ENCODE measurements at places on chromosomes 6 and 20.

DNA sequence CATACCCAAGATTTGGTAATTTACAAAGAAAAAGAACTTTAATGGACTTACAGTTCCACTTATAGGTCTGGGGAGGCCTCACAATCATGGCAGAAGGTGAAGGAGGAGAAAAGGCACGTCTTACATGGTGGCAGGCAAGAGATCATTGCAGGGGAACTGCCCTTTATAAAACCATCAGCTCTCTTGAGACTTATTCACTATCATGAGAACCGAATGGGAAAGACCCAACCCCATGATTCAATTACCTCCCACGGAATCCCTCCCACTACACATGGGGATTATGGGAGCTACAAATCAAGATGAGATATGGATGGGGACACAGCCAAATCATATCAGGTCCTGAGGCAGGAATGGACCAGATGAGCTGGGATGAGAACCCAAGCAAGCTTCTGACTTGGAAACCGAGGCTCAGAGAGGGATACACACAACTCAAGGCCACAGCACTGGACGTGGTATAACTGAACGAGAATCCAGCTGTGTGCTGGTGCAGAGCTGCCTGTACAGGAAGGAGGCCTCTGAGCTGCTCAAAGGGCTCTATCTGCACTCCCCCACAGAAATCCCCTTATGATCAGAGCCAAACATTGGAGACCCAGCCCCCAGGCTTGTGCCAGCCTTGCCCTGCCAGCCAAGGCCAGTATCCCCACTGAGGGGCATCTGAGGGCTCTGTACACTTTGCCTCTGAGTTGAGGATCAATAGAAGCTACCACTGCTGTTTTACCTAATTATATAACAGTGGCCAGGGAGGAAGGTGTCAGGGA is 137.8 kb downstream of the CEBPB start:
- no peak for DNase-seq

DNA sequence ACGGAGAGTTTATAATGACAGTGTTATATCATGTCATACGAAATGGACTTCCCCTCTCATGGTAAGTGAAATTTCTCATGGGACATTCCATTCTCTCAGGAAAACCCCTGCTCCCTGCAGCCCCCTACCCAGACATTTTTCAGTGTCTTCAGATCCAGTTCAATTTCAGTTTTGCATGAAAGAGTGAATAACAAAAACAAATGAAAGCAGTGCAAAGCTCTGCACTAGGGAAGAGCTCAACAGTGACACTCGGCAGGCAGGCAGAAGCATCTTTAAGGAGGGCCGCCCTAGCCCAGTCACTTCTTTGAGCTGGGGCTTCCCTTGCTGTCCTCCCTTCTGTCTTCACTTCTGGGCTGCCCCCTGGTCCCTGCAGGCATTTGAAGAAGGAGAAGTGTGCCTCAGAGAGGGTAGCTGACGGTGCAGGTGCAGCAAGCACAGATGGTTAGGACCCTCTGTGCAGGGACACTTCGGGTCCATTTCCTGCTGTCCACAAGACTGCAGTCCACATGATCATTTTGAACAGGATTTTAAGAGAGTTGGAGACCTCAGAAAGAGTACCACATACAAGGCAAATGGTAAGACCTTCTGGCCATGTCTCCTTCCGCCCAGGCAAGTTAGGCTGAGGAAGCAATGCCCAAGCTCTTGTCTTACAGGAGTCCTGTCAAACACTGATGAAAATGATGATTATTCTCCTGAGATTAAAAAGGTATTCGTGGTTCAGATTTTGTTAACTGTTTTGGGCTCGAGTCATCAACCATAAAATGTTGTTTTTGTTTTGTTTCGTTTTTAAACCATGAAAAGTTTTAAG is 5.4 kb upstream of the DUSP22 start:
- no peak for DNase-seq

GRCh38 chr6:100136590-100136989 is 142.6 kb upstream of the MCHR2 start:
- no peak for DNase-seq

DNA sequence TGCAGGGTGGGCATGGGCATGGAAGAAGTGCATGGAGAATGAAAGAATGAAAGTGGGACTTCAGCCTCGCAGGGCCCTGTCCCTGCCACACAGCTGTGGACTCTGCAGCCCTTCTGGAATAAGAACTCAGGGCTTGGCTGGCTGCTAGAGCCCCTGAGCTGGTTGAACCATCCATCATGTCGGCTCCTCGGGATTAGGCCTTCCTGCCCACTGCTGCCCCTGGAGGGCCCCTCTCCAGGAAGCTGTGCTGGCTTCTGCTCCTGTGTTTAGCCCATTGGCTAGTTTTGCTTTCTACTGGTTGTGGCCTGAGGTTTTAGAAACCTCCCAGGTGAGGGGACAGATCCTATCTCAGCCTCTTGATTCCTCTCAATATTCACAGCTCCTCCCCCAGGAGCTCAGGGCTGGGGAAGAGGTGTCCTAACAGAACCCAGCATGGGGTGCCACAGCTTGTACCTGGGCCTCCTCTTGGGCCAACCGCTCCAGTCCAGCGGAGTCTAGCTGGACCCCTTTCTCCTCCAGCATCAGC is 7.9 kb downstream of the AARS2 start:
- DNase-seq = no peak

- no peak for DNase-seq
Measured at GRCh38 chr20:24465730-24466129, 3.7 kb upstream of the SYNDIG1 start.

GRCh38 chr6:3396503-3397180 is 60.2 kb downstream of the SLC22A23 start:
- DNase-seq = no peak

DNA sequence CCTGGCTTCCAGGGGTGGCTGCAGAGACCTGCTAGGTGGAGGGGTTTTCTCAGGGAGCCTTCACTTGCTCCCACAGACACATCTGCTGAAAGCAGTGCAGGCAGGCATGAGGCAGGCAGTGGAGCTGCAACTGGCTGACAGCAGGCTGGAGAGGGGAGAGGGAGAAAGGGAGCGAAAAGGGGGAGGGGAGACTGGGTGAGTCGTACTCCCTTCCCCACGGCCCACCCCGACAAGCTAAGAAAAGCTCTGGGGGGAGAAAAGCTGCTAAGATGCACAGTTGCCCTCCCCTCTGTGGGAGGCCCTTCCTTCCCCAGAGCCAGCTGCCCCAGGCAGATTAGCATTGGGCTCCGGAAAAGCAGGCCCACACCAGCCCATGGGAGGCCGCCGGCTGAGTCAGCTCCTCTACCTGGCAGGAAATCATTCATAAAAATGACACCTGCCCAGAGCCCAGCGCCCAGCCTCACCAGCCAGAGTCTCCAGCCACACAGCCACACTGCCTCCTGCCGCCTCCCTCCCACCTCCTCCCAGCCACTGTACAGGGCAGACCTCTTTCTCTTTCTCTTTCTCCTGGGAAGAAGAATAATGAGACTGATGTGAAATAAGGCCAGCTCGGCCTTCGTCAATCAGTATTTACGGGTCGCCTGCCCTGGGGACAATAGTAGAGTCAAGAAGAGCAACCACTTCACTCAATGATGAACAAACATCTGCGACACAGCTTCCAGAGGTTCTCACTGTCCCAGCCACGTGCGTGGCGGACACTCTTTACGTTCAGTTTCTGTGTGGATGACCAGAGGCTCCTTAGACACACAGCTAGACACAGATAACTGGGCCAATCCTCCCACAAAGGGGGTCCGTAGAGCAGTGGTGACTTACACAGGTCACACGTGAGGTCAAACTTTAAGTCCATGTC is 7.7 kb upstream of the C20orf203 start:
- peak; percentile 92 for DNase-seq

- DNase-seq = peak; percentile 59
Measured at GRCh38 chr6:34951731-34952130, 62.7 kb downstream of the ANKS1A start.

DNA sequence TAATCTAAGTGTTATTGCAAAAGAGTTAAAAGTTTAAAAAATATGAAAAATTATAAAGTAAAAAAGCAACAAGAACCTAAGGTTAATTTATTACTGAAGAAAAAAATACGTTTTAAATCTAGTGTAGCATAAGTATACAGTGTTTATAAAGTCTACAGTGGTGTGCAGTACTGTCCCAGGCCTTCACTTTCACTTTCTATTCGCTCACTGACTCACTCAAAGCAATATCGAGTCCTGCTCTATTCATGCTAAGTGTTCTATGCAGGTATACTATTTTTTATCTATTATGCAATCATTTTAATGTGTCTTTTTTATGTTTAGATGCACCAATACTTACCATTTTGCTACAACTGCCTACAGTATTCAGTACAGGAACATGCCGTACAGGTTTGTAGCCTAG is 113.0 kb downstream of the MANEA start:
- DNase-seq = no peak
